Activated naive CD4-positive, alpha-beta T cell treated with anti-CD3 and anti-CD28 coated beads for 36 hours (primary cell): ENCODE measurements at places on chromosomes 6 and 20.

- DNase-seq: no peak
Measured at GRCh38 chr20:12860619-12861247, 148.0 kb upstream of the SPTLC3 start.

GRCh38 chr20:1687053-1687452 lies 29.5 kb upstream of the SIRPG start:
- DNase-seq: no peak

DNA sequence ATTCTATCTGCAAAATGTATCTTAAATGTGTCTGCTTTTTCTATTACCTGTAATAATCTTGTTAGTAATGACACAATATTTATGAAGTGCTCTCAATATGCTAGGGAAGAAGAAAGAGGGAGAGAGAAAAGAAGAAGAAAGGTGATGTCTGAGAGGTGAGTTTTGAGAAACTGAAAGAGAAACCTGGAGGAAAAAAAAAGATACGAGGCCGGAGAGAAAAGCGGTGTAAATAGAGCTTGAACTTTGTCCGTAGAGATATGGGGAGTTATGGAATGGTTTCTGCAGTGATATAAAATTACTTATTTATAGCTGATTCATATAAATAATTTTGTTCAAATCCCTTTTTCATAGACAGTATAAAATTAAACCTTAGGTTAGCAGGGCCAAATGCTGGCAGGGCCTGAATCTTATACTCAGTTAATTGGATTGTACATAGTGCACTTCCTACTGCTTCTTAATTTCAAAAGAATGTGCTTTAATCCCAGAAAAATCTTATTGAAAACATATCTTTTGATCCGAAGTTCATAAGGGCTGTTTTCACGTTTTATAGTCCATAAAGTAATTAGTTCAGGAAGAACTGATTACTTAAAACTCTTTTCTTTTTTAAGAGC lies 43.0 kb downstream of the MYB start:
- DNase-seq: no peak

GRCh38 chr6:2460216-2460745 lies 214.9 kb upstream of the GMDS start:
- no peak for DNase-seq

- peak; percentile 12 for DNase-seq
Measured at GRCh38 chr20:53321596-53321995, 272.0 kb downstream of the ZNF217 start.
